Astrocyte of the hippocampus (primary cell): ENCODE measurements at places on chromosomes 1 and 21.
A peak's percentile ranks its signal among the peaks of the same experiment; 100 is the strongest.

- no peak for DNase-seq
Observed at GRCh38 chr1:59218521-59219236, 78.2 kb upstream of the FGGY start.

DNA sequence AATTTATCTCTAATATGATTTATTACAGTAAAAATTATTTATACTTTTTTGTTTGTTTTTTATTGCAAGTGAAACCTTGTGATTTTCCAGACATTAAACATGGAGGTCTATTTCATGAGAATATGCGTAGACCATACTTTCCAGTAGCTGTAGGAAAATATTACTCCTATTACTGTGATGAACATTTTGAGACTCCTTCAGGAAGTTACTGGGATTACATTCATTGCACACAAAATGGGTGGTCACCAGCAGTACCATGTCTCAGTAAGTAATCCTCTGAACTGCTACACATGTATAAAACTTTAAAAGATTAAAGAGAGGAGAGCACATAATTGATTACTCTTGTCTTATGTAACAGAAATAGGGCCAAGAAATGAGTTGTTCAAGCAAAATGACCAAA is 4.5 kb downstream of the CFHR3 start:
- DNase-seq, result no peak

GRCh38 chr1:53535846-53536245 is 76.6 kb downstream of the DMRTB1 start:
- DNase-seq, result no peak

DNA sequence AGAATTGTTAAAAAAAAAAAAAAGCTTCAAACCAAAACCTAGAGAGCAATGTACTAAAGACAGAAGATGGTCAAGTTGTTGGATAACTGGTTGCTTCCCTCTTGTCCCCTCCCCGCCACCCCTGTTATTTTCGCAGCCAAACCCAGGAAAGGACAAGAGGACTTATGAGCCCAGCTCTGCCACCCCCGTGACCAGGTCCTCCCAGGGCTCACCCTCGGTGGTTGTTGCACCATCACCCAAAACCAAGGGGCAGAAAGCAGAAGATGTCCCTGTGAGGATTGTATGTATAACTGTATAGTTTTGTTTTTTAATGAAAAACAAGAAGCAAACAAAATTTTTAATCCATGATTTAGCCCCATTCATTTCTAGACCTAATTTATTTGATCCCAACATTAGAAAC is 69.4 kb downstream of the VPS26C start:
- DNase-seq, result no peak

- no peak for DNase-seq
Observed at GRCh38 chr1:111735858-111736544, 3.2 kb downstream of the INKA2 start.

DNA sequence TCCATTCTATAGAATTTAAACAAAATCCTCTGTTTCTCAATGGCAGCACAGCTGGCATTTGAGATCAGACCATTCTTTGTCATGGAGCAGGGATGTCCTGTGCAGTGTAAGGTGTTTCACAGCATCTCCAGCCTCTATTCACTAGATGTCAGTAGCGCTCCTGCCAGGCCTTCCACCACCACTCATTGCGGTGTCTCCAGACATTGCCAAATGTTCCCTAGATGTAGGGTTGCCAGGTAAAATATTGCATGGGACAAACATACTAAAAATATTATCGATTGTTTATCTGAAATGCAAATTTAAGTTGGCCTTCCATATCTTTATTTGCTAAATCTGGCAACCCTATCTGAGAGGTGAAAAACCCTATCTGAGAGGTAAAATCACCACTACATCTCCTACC is 11.7 kb downstream of the ITLN2 start:
- DNase-seq, result no peak

DNA sequence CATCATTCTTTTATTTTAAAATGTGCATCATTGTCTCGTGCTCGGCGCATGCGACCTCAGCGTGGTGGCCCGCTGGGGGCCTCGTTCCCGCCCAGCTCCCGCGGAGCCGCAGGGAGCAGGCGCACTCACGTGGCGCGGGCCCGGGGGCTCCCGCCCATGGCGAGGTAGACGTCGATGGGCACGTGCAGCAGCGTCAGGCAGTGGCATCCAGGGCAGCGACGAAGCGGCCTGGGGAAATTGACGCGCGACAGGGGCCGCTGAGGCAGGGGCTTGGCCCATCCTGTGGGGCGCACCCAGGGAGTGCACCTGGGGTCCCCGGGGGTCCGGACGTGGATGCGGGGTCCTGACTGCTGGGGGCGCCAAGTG is 994 bp downstream of the FAM229A start:
- DNase-seq, result no peak

DNA sequence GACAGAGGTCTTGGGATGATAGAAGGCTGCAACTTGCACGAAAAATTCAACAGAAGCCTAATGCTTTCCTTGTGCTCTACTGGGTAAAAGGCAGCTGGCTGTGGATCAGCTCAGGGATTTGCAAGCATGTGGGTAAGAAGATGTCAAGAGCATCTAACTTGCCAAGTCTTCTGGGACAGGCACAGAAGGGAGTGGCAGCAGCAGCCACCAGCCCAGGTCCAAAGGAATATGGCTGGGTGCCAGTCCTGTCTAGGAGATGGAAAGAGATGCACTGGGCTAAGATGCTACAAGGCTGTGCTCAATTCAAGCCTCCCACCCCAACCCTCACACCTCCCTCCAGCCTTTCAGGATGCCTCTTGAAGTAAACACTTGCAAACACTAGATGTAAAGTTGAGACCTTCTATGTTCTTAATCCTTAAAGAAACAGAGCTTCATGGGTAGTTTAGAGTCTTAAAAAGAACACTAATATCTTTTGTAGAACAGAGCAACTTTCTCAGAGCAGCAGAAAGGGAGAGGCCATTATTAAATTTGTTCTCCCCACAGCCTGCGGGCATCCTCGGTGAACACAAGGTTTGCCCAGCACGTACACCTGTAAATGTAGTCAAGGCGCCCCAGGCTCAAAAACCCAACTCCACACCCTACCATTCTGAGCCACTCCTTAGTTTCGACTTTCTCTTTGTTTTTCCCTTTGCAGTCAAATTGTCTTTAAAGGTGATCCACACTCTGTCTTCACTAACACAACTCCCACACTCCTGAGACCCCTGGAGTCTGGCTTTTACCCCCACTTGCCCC is 64.6 kb upstream of the BCAR3 start:
- no peak for DNase-seq

- no peak for DNase-seq
Observed at GRCh38 chr1:13983393-13983792, 283.4 kb downstream of the PRDM2 start.

GRCh38 chr1:151859891-151860293 is 6.4 kb upstream of the THEM5 start:
- DNase-seq, result no peak

GRCh38 chr1:156525071-156525501 is 24.5 kb upstream of the MEF2D start:
- no peak for DNase-seq

GRCh38 chr1:63817700-63818099 is 43.9 kb downstream of the ROR1 start:
- DNase-seq, result no peak

DNA sequence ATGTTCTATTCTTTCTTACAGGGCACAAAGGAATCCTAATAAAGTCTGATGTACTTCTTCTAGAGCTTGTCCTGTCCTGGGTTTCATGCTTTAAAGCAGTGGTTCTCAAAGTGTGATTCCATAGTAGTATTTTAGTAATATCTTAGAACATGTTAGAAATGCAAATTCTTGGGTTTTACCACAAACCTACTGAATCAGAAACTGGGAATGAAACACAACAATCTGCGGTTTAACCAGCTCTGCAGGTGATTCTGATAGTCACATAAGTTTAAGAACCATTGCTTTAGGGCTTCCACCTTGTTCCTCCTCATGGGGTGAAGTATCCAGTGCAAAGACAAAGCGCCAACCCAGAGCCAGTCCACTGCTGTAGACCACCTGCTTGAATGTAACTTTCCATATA is 41.1 kb downstream of the NGF start:
- DNase-seq, result peak; percentile 74

- DNase-seq, result no peak
Observed at GRCh38 chr1:59541161-59541560, 244.3 kb downstream of the FGGY start.

GRCh38 chr1:2152954-2153353 is 41.6 kb downstream of the FAAP20 start:
- no peak for DNase-seq

- no peak for DNase-seq
Observed at GRCh38 chr1:116738673-116739370, 15.4 kb upstream of the CD2 start.

DNA sequence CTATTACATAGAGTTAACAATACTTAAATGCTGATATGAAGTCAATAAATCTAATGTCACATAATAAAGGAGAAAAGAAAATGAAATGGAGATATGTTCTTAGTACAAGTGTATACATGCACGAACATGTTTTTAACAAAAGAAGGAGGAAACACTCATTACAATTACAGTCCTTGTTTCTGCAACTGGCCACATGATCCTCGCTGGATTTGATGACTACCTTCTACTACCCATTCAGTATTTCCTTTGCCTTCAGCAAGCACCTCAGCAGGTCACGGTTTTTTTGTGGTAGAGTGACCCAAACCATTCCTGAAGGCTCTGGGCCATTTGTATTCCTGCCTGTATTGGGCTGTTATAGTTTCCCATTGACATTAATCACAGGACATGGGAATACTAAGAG is 172.8 kb upstream of the CXADR start:
- DNase-seq, result no peak

- DNase-seq, result peak; percentile 83
Observed at GRCh38 chr1:220368352-220369265, 96.4 kb upstream of the RAB3GAP2 start.

DNA sequence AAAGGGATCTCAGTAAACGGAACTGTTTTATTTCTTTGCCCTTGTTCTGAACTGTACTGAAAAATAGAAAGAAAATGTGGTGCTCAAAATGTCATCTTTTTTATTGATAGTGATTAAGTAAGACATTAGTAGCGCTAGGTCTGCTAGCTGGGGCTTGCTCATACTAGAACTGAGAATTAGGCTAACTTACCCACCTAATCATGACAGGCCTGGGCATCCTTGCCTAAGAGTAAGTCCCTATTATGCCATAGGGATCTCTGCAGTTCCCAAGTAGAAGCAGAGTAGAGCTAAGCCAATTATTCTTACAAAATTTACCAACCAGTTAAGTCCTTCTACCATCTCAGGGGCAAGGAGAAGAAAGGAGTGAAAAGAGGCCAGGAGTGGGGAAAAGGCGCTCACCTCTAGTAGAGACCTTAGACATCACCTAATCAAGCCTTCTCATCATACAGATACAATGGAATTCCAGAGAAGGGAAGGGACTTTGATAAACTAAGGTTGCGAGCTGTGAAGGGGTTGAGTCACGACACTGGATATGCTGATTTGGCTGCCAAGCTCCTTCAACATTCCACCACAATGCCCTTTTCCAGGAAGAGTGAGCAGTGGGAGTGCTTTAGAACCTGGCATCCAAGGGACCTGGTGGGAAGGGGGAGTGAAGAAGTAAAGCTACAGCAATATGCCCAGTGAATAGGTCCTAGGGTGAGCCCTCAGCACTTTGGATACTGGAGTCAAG is 27.7 kb upstream of the RPTN start:
- peak; percentile 46 for DNase-seq

DNA sequence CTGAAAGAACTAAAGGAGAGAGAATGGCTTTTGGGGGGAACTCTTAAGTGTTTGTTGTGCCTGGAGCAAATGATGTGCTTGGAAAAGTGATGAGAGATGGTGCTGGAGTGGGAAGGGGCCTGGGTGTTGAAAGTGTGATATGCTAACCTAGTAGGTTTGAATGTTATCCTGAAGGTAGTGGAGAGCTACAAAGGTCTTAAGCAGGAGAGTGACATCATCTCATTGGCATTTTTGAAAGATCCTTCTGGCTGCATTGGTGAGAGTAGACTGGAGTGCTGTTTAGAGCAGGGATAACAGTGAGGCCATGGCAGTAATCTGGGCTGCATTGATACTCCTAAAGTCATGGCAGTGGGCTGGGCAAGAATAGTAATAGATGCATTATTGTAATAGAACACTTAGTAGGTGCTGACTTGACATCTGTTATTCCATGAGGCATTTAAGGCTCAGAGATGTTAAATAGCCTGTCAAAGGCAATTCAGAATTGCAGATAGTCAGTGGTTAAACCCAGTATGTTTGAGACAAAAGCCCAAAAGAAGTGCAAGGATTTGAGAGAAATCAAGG is 44.5 kb downstream of the MDM4 start:
- DNase-seq, result peak; percentile 74

DNA sequence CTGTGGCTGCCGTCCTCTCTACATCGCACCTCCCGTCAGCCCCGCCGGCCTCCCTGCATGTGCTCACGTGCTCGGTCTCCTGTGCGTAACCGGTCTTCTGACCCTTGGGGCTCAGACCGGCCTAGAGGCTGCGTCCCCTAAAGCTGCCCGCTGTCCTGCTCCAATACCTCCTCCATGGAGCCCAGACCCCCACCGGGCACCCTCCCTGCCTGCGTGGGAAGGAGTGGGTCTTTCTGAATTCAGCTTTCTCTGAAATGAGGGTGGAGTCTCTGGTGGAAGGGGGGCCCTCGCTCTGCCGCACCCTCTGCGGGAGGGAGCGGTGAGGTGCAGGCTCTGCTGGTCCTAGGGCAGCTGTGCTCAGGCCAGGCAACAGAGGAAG is 18.7 kb upstream of the POFUT2 start:
- no peak for DNase-seq

DNA sequence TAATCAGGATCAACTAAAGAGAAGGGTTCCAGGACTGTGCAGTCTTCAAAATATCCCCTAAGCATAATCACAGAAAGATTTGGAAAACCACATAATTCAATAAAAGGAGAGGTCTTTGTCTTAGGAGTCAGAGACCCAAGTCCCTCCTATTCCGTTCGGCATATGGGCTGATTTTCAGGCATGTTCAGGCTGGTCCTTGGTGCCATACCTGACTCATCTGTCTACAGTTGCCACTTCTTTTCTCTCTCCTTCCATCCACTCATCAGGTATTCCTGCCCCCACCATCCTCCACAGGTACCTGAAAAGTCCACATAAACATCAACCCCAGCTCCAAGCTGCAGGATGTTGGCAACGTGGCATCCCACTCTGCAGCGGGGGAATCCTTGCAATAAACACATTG is 29.7 kb upstream of the RPL11 start:
- DNase-seq, result no peak

- DNase-seq, result no peak
Observed at GRCh38 chr1:39795651-39796050, 7.0 kb upstream of the BMP8B start.
